ENCODE measurements at places on chromosomes 5 and 9.

- no peak for DNase-seq
These were observed 53.8 kb downstream of the SHB start for GRCh38 chr9:38015266-38015665.

DNA sequence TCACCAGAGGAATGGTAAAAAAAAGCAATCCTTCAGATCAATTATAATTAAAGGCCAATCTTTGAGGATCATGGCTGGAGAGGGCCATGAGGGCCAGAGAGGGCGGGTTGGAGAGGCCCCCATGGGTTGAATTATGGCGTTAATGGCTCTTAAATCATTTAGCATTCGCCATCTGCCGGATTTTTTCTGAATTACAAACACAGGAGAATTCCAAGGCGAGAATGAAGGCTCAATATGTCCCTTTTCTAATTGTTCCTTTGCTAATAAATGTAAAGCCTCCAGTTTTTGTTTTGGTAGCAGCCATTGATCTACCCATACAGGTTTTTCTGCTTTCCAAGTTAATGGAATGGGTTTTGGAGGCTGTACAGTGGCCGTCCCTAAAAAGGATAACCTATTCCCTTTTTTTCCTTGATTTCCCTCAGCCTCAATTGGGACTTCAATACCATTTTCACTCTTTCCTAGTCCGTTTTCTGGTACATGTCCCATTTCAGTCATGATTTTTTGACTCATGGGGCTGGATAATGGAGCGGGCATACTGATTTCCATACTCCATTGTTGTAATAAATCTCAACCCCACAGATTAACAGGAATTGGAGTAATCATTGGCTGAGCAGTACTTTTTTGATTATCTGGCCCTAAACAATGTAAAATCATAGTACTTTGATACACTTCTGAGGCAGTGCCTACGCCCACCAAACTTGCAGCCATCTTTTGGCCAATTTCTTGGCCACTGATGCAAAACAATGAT lies 6.7 kb upstream of the TMEM141 start:
- no peak for DNase-seq

- DNase-seq: no peak
These were observed 97.5 kb upstream of the CTSV start for GRCh38 chr9:97136421-97136820.

- DNase-seq: no peak
These were observed 24.3 kb upstream of the UBAP2 start for GRCh38 chr9:34072868-34073590.

DNA sequence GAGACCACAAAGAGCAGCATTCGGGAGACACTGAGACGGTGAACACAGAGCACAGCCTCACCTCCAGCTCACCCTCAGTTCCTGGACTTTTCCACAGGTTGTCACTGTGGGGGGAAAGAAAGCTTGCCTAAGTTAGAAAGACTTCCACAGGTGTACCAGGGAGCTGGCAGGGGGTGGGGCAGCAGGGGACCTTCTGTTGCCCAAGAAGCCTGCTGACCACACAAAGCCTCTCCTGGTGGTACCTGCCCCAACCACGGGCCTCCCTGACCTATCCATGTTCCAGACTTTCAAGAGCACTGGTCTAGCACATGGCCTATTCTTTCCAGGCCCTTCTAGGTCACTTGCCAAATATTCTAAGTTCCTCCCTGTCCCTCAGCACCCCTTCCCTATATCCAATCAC lies 550.8 kb downstream of the BNC2 start:
- DNase-seq: peak; percentile 51

DNA sequence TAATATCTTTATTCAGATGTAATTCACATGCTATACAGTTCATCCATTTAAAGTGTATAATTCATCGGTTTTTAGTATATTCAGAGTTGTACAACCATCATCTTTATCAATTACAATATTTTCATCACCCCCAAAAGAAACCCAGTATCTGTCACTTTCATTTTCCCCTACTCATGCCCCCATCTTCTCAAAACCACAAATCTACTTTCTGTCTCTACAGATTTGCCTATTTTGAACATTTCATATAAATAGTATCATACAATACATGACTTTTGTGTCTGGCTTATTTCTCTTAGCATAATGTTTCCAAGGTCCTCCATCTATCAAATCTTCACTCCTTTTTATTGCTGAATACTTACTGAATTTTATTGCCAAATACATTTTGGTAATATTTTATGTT lies 305.1 kb upstream of the SGCD start:
- DNase-seq: no peak

- no peak for DNase-seq
These were observed 242.6 kb downstream of the AUH start for GRCh38 chr9:91119142-91119541.

GRCh38 chr9:126412905-126413304 lies 86.3 kb downstream of the MVB12B start:
- no peak for DNase-seq

DNA sequence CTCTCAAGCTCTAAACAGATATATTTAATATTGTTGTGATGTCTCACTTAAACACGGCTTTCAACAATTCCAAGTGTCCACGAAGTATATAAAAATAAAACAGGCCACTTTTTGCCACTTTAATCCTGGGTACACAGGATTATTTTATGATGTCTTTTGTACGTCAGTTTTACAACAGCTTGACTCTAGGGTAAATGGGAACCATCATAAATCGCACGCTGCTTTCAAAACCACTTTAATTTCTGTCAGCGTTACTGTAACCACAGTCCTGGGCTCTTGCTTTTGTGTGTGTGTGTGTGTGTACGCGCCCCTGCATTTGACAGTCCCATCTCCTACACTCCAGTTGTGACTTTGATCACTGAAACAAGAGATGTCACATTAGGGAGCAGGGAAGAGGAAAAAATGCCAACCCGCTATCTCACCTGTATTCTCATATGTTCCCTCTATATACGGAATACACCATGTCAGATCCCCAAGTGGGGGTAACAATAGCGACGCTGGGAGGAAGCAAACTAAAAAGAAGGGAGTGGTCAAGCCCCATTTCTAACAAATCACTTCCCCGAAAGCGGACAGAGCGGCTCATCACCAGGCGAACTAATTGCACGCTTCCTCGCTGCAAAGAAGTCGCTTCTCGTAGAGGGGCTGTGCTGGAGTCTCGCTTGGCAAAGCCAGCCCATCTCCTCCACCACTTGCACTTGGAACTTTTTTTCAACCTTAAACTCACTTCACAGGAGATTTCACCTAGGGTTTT lies 1.2 kb downstream of the BNC2 start:
- peak; percentile 67 for DNase-seq

DNA sequence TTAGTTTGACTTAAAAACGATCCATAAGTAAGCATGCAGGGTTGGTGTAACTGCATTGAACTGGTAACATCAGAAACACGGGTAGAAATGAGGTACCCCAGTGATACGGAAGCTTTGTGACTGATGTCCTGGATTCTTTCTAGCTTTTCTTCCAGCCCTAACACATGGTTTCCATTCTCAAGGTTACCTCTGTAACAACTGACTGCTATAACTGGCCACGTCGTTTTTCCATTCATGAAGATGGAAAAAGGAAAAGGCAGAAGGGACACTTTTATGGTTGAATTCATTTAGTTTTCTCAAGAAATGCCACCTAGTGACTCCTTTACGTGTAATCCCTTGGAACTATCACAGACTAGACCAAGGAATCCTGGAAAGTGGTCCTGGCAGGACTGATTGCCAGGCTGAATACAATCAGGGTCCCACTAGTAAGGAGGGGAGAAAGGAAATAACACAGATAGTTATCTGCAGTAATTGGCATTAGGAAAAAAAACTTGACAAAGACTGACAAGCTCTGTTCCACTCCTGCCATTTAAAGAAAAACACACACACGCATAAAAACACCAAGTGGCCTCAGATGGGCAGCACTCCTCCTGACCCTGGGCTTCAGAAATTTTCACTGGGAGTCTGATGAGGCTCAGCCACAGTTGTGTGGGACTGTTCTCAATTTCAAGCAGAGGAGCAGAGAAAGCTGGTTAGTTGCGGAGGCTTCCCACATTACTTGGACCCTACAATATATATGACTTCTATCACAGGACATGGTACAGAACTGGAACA lies 77.5 kb upstream of the ZNF169 start:
- no peak for DNase-seq

- no peak for DNase-seq
These were observed 19.1 kb downstream of the RAPGEF6 start for GRCh38 chr5:131615957-131616356.

GRCh38 chr5:16505904-16506303 lies 40.3 kb upstream of the ZNF622 start:
- no peak for DNase-seq

DNA sequence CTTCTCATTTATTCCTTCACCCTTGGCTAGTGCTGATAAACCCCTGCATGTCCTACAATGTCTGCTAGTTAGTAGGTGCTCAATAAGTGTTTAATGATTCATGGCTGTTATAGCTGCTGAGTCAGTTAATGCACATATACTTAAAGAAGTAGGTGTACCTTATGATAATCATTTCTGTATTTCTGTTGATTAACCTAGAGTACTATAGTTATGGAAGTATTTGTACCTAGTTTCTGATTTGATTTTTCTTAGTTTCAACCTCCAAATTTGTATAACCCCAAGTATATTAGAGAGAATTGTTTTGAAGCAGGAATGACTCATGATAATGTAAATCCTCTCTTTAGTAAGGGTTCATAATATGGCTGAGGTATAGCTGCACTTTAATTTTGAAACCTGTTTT lies 8.9 kb downstream of the SMAD5 start:
- no peak for DNase-seq

DNA sequence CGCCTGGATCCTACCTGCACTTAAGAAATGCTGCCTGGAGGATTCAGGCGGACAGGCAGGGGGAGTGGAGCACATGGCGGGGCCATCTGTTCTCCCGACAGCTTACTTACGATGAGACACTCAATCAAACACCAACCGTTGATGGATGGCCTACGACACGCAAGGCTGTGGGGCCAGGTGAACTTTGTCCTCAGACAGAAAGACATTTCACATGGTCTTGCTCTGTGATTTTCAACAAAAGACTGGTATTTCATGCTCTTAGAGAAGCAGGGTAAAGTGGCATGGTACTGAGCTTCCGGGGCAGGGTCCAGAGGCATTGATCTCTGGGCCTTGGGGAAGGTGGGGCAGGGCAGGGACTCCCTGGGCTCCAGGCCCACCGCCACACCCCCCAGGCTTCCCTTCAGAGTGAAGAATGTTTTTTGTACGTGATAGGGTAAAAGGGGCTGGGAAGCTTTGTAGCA lies 9.1 kb upstream of the OLFM1 start:
- DNase-seq: no peak

DNA sequence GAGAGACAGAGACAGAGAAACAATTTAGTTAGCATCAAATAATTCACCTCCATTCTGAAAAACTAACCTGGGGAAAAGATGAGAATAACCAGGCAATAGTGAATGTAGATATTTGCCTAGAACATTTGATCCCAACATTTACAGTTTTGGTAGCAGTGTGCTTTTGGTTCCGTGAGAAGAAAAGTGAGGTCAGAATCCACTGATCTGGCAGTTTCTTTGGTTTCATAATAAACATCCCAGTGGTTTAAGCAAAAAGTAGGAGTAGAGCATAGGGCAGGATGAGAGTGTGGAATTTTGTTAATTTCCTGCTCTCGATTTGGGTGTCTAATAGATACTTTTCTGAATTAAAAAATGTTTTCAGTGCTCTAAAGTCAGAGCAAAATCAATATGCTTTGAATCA lies 887.0 kb downstream of the NR2F1-AS1 start:
- no peak for DNase-seq

DNA sequence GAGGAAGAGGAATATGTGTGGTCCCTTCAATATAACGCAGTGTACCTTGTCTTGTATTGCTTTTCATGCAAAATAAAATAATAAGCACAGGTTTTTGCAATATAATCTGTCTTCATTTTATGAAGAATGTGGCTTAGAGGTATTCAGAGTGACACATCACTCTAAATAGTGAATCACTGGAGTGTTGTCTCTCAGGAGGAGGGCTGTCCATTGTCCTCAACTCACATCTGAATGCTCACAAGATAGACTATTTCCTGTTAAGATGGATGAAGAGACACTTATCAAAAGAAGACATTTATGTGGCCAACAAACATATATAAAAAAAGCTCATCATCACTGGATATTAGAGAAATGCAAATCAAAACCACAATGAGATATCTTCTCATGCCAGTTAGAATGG lies 1147.5 kb upstream of the C9orf72 start:
- no peak for DNase-seq

DNA sequence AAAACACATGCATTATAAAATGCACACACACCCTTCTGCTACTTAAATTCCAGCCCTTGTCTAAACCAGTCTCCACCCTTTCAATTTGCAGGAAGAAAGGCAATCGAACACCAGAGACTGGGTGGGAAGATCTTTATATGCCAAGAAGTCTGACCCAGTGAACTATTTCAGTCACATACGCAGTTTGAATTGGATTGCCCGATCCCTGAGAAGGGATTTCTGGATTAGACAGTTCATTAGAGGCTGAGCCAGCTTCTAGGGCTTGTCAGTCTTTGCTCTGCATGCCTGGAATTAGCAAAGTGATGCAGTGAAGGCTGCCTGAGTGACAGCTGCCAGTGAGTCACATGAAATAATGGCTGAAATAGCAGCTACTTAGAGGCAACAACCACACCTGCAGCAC lies 159.9 kb downstream of the PPP2R2B start:
- DNase-seq: no peak

DNA sequence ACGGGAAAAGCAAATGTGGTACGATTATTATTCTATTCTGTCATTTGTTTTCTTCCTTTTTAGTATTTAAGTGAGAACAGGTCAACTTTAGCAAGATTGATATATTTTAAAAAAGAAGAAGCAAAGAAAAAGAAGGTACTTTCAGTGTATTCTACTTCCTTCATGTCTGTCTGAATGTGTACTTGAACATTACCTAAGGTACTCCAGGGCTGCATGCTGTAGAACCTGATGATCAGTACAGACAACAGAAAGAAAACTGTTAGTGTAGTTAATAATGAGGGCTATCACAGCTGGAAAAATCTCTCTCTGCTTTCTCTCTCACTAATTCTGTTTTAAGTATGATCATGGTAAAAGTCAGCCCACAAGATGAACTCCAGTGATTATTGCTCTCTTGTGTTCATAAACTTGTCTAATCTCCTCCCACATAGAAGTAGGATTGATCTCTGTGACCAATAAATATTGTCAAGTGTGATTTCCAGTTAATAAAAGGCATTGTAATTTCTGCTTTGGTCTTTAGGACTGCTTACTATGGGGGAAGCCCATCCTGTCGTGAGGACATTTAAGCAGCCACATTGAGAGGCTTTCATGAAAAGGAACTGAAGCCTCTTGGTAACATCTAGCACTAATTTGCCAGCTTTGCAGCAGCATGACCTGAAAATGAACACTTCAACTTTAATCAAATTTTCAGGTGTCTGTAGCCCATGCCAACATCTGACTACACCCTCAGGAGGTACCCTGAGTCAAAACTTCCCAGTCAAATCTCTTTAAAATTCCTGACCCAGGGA lies 864.0 kb upstream of the ACO1 start:
- no peak for DNase-seq

Data from right atrium auricular region (tissue), 2 donors.